ENCODE measurements at places on chromosomes 16 and 17. TPM values are rescaled to one million over a fixed set of nuclear protein-coding genes. Genes with fewer than 3 reads are reported as not detected.

LGALS9B gene
- not detected for total RNA-seq

WFDC1 gene
- not detected for total RNA-seq

SLC52A1 gene
- 0.26 TPM for total RNA-seq

PRSS22 gene
- 1.9 TPM for total RNA-seq

KRT17 gene
- total RNA-seq = 0.58 TPM

Measured in activated T-helper 17 cell treated with anti-CD3 and anti-CD28 coated beads, Interleukin-2, amount 50 U/mL, for 72 hours (primary cell).